ENCODE measurements at places on chromosomes 16 and 17. TPM values are rescaled to one million over a fixed set of nuclear protein-coding genes. Genes with fewer than 3 reads are reported as not detected.

AARS1 gene
- 198 TPM for total RNA-seq

IGFBP4 gene
- 34.5 TPM for total RNA-seq

GPRC5C gene
- 10.5 TPM for total RNA-seq

CD300LG gene
- not detected for total RNA-seq

SHISA9 gene
- total RNA-seq: 60.5 TPM

ERI2 gene
- 32.5 TPM for total RNA-seq

KCNJ2 gene
- total RNA-seq: 4.3 TPM

DLX4 gene
- total RNA-seq: 0.49 TPM

ACSM5 gene
- not detected for total RNA-seq

PRMT7 gene
- 22.9 TPM for total RNA-seq

C1QTNF8 gene
- not detected for total RNA-seq

RNFT1 gene
- 17.3 TPM for total RNA-seq

LGALS9 gene
- total RNA-seq: 0.47 TPM

XAF1 gene
- 8.7 TPM for total RNA-seq

CCL16 gene
- total RNA-seq: not detected

KRT33B gene
- total RNA-seq: not detected

PIRT gene
- not detected for total RNA-seq

SKAP1 gene
- total RNA-seq: not detected

RRN3 gene
- 50.3 TPM for total RNA-seq

ERN2 gene
- total RNA-seq: not detected

C1QL1 gene
- total RNA-seq: not detected

GPR142 gene
- not detected for total RNA-seq

SP6 gene
- 12.7 TPM for total RNA-seq

ZDHHC1 gene
- 7.8 TPM for total RNA-seq

OTOP3 gene
- total RNA-seq: not detected

SEZ6L2 gene
- 8.5 TPM for total RNA-seq

CHST5 gene
- total RNA-seq: 0.17 TPM

CCL22 gene
- not detected for total RNA-seq

MILR1 gene
- total RNA-seq: not detected

OTOP2 gene
- 0.28 TPM for total RNA-seq

STXBP4 gene
- total RNA-seq: 8.0 TPM

SNX20 gene
- not detected for total RNA-seq

DCTN5 gene
- 67.8 TPM for total RNA-seq

CDH15 gene
- total RNA-seq: 0.33 TPM

ELMO3 gene
- total RNA-seq: 25.8 TPM

TNFRSF17 gene
- total RNA-seq: not detected

PRCD gene
- total RNA-seq: 1.2 TPM

CPHXL2 gene
- total RNA-seq: not detected

HBZ gene
- not detected for total RNA-seq

FBXO39 gene
- total RNA-seq: 0.67 TPM

MAP2K6 gene
- 0.35 TPM for total RNA-seq

SDR42E1 gene
- 19.7 TPM for total RNA-seq

NPIPA2 gene
- 4.1 TPM for total RNA-seq

FAM117A gene
- 2.8 TPM for total RNA-seq

TOP2A gene
- total RNA-seq: 48.7 TPM

CACNG3 gene
- not detected for total RNA-seq

PSME3IP1 gene
- 91.2 TPM for total RNA-seq

SEPTIN12 gene
- total RNA-seq: not detected

KCNJ12 gene
- total RNA-seq: not detected

PLA2G10 gene
- total RNA-seq: 1.0 TPM

GAA gene
- total RNA-seq: 230 TPM

ETV4 gene
- total RNA-seq: 10.2 TPM

G6PC1 gene
- total RNA-seq: not detected

NDUFAF8 gene
- 14.7 TPM for total RNA-seq

ACSM2A gene
- total RNA-seq: not detected

OVCA2 gene
- 44.1 TPM for total RNA-seq

CDC42EP4 gene
- 12.1 TPM for total RNA-seq

CCDC200 gene
- total RNA-seq: not detected

THUMPD1 gene
- total RNA-seq: 36.8 TPM

Data from mammary epithelial cell (primary cell).